ENCODE measurements at places on chromosomes 1 and 21.

- no peak for DNase-seq
Measured at GRCh38 chr1:42692461-42692860, 10.2 kb downstream of the YBX1 start.

GRCh38 chr1:198179556-198179981 is 22.8 kb downstream of the NEK7 start:
- no peak for DNase-seq

DNA sequence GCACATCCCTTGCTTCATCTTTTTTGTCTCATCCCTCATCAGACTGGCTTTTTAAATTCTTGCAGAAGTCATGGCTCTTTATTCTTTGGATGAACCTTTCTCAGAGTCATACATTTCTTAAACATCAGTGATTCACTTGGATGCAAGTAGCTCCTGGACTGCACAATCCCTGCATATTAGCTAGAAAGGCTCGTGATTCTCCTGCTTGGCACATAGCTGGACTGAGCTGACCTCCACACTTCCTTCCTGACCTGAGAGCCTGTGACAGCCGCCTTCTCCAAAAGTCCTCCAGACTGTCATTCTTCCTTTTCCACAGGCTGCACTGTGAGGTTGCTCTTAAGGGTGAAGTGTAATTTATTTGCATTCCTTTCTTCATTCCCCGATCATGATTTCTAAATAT is 109.4 kb downstream of the RGL1 start:
- no peak for DNase-seq

- DNase-seq = no peak
Measured at GRCh38 chr21:26379561-26379960, 193.5 kb downstream of the CYYR1 start.

GRCh38 chr1:211259638-211260126 is 516 bp downstream of the RCOR3 start:
- no peak for DNase-seq

DNA sequence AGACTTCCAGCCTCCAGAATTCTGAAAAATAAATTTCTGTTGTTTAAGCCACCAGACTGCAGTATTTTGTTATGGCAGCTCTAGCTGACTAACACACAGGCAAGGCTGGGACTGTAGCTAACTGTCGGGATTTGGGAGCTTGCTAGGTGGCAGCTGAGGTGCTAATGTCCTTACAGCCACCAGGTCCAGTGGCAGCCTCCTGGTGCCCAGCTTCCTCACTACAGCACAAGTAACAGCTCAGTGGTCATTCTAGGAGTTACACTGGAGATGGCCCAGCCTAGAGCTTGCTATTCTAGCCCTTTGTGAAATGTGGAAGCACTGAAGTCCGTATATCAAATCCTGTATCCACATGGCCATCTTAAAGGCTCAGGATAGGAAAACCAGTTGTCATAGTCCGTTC is 4.3 kb upstream of the C1orf115 start:
- DNase-seq = no peak

Data from SK-N-DZ (cell line).